ENCODE measurements at places on chromosomes 1 and 21.

DNA sequence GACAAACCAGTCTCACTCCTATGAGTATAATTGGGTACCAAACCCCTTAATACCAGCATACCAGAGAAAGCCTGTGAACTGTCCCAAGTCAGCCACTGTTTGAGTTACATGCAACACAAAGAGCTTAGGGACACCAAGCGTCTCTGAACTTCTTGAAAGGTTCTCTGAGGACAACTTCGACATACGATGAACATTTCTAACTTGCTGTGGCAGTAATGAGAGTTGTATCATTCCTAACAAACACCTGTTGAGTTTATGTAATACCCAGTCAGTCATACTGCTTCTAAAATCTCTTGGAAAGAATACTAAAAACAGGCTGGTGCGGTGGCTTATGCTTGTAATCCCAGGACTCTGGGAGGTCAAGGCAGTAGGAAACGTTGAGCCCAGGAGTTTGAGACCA lies 18.4 kb downstream of the CCT8 start:
- DNase-seq: no peak

DNA sequence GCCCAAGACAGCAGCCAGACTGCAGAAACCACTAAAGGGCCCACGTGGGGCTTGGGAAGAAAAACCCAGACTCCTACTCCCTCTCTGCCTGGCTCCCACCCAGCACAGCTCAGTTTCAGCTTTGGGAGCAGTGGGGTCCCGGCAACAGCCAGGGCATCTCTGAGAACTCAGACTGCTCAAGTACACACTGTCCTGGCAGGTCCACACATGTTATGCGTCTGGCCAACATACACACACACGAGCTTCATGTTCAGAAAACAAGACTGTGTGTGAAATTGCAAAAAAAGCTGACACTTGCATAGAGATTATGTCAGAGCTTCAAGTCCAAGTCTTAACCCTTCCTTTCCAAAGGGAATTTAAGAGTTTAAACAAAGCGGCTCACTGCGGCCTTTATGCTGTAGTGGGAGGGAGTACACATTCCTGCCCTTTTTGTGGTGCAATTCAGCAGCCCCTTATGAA lies 136.6 kb upstream of the CD34 start:
- DNase-seq: peak; percentile 95

DNA sequence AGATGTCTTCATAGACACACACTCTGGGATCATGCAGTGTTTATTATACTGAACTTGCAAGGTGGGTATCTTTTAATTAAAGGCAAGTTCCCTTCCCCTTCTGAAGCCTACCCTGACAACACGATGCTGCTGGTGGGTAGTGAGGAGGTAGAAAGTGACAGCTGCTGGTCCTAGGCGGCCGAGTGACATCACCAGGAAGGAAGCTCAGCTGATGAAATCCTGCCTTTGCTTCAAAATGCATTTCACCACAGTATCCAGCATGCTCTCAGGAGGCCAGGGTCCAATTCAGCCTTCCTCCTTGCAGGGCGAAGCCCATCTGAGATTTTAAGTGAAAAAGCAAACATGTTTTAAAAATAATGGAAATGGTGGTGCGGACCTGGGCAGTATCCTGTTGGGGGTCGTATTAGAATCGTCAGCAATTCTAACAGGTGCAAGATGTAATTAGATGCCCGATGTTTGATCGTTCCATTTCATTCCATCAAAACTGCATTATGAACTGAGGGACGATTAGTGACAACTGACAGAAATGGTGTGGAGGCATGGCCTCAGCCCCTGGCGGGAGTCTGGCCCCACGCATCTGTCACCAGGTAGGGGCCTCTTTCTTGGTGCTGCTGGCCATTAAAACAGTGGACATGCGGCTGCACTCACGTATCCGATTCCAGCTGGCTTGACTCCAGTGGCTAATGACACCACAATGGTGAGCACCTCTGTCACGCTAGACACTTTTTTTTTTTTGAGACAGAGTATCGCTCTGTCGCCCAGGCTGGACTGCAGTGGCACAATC lies 324.8 kb upstream of the C1orf174 start:
- no peak for DNase-seq

- no peak for DNase-seq
Observed at GRCh38 chr1:6612641-6613360, 730 bp upstream of the PHF13 start.

DNA sequence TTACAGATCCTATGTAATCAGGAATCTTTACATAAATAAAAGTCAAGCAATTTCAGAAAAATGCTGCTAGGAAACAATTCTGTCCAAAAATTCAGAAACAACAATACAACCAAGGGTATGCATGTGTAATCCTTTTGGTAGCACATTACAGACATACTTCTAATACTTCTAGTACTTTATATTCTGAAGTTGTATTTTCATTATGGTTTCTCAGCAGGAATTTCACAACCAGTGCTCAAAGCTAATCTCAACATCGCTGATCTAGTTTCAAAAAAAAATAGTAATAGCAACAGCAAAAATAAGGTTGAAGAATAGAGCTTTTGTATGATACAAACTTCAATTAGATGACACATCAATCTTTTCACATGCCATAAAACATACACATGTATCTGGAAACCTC lies 545.2 kb downstream of the LTN1 start:
- no peak for DNase-seq

- DNase-seq: no peak
Observed at GRCh38 chr1:212161231-212161781, 123.9 kb upstream of the PPP2R5A start.

- DNase-seq: peak; percentile 33
Observed at GRCh38 chr1:29586991-29587745, 350.8 kb downstream of the PTPRU start.

DNA sequence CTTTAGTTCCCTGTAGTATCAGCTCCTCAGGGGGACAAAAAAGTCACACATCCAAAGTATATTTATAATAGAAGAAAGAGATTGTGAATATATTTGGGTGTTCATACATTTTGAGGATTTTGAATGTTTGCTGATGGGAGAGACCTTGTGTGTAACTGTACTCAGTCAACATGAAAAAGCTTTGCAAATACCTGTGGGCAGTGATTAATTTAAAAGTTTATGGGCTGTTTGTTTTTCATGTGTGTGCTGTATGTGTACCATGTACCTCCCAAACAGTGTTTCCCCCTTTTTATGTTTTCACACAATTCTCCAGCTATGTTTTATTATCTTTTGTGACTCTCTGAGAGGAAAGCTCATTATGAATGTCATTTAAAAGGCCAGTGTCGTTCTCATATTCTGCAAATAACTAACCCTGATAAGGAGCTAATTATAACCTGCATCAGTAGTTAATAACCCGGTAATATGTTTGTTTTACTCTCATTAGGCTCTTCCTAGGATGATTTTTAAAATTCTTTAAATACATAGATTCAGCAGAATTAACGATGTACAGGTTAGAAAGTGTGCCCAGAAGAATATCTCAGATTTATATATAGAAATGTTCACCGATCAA lies 271.5 kb downstream of the NFIA start:
- no peak for DNase-seq

DNA sequence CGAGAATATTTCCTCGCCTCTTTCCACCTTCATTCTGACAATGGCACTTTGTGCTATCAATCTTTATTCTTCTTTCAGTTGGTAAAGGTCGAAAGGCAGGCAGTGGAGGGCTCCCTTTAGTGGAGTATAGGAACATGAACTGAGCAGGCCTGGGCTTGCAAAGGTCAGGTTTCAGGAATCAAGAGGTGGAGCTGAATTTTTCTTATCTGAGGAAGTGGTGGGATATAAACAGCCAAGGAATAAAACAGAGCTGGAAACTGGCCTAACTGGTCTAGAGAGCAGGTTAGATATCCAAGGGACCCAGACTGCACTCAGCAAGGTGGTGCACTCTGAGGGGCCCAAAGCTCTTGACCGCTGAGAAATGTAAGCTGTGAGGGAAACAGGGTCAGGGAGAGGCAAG lies 99.1 kb downstream of the PLA2G4A start:
- no peak for DNase-seq

- no peak for DNase-seq
Observed at GRCh38 chr1:110348771-110349170, 9.6 kb downstream of the RBM15 start.

DNA sequence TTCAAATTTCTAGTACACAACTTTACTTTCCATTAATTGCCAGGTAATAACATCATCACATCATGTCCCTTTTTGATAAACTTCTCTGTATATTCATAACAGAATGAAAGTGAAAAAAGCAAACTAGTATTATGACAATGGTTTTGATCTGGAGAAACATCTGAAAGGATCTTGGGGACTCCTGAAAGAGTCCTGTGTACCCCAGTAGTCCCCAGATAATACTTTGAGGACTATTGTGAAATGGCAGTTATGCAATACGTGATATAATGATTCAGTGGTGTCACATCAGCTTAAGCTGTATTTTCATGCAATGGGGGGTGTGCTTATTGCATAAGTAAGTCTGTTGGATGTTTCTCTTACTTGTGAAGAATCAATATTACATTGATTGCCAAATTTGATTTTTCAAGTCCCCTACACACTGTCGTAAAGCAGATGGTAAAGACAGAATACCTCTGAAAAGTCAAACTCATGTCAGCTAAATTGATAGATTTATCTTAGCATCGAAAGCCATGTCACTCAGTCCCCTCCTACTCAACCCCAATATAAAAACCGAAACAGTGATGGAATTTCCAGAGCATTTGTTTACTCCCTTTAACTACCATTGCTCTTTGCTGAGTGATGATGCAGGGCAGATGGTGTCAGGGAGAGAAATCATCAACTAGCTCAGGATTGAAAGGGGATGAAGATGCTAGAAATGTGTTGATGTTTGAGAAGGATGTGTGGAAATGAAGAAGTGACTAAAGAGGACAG lies 146.7 kb upstream of the C1orf105 start:
- no peak for DNase-seq

- no peak for DNase-seq
Observed at GRCh38 chr21:39979321-39979720, 112.1 kb downstream of the PCP4 start.

DNA sequence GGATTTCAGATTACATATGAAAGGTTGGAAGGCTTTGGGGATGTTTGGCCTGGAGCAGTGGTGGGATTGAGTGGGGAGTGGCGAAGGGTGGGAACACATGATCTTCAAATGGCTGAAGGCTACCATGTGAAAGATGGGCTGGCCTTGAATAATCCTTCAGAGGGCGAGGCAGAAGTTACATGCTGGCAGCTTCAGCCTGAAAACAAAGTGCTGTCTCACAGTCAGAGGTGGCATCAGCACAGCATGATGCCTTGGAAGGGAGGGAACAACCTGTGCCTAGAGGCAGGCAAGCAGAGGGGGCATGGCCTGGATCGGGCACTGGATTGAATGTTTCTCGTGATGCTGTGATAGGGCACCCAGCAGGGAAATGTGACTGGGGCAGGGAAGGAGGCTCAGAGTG lies 130.8 kb downstream of the BEND5 start:
- DNase-seq: no peak

DNA sequence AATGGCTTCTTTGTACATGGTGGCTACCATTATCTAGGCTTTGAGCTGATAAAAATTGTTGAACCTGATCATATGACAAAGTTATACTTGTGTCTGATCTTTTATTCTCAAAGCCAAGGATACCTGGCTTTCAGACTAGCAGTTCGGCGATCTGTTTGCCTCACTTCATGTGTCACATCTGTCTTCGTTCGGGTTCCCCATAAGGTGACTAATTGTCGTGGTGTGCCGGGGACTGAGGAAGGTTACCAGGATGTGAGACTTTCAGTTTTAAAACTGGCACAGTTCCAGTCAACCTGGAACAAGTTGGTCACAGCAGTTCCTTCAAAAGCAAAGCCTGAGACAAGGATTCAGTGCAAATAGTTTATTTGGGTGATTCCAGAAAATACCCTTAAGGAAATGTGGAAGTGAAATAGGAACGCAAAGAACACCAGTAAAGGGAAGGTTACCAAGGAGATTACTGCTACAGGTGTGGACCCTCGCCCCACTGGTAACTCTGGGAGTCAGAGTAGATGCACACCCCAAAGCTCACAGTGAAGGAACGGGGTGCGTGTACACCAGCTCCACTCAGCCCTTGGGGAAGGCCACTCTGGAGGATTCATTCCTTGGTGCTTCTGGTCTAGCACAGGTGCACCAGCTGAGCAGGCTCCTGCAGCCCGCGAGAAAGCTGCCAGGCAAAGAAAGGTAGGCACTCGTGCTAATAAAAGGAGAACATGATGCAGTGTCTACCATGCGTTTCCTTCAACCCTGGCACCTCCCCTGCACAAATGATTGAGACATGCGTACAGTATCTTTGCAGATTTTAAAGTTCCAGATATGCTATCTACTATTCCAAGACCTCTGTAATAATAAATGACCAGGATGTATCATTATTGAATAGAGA lies 69.0 kb downstream of the VWA5B1 start:
- DNase-seq: no peak

GRCh38 chr1:162028726-162029125 lies 5.1 kb upstream of the OLFML2B start:
- no peak for DNase-seq

DNA sequence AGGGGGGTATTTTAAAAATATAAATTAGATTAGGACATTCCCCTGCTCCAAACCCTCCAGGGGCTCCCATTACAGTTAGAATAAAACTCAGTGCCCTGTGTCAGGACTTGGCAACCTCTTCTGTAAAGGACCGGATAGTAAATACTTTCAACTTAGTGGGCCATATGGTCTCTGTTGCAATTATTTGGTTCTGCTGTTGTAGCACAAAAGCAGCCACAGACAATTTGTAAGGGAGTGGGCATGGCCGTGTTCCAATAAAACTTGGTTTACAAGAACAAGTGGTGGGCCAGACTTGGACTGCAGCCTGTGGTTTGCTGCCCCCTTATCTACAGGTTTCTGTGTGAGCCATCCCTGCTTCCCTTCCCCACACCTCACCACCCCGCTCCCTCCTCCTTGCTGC lies 92.0 kb downstream of the ACTL8 start:
- no peak for DNase-seq

GRCh38 chr1:83102630-83103071 lies 896.3 kb downstream of the TTLL7 start:
- DNase-seq: no peak

- DNase-seq: no peak
Observed at GRCh38 chr1:109657395-109657794, 1.5 kb downstream of the GSTM4 start.

GRCh38 chr1:47761974-47762373 lies 235.2 kb downstream of the TRABD2B start:
- DNase-seq: no peak

DNA sequence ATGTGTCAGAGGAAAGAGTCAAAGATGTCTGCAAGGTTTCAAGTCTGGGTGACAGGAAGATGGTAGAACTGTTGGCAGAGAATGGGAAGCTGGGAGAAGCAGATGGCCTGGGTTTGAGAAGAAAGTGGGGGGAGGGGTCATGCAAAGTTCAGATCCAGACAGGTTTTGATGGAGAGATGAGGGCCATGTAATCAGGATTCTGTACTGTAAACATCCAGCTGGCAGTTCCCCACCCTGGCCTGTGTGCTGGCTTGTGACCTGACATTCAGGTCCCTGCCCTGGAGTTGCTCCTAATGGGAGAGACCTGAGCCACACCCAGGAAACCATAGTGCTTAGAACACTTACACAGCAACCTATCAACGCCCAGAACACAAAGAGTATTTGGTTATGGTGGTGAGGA lies 15.6 kb upstream of the ETV3 start:
- DNase-seq: no peak

Measured in coronary artery (tissue), 2 donors.